ENCODE measurements at places on chromosomes 12 and 14.

DNA sequence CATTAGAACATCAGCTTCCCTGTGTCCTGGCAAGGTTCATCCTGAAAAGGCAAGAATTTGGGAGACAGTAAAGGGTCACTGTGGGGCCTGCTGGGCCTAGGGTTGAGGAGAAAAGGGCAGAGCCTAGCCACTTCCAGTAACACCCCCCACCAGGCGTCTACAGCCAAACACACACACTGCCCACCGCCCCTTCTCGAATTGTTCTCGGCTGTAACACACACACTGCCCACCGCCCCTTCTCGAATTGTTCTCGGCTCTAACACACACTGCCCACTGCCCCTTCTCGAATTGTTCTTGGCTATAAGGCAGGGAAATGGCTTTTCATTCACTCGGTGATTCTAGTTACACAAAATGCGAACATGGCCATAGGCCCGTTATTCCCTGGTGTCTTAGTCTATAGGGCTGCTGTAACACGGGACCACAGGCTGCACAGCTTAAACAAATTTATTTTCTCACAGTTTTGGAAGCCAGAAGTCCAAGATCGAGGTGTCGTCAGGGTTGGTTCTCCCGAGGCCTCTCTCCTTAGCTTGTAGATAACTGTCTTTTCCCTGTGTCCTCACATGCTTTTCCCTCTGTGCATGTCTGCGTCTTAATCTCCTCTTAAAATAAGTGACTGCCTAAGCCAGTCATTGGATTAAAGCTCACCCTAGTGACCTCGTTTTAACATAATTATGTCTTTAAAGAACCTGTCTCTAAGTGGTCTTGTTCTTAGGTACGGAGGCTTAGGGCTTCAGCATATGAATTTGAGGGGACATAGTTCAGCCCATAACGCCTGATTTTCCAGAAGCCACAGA, 171.0 kb downstream of the ADGRD1 start:
- DNase-seq: no peak

GRCh38 chr14:96275177-96276112, 19.4 kb downstream of the BDKRB1 start:
- DNase-seq: peak; percentile 63

- DNase-seq: no peak
These were observed 85.2 kb upstream of the MAX start for GRCh38 chr14:65187421-65188049.

- no peak for DNase-seq
These were observed 270.0 kb upstream of the NAV3 start for GRCh38 chr12:77560714-77561113.

DNA sequence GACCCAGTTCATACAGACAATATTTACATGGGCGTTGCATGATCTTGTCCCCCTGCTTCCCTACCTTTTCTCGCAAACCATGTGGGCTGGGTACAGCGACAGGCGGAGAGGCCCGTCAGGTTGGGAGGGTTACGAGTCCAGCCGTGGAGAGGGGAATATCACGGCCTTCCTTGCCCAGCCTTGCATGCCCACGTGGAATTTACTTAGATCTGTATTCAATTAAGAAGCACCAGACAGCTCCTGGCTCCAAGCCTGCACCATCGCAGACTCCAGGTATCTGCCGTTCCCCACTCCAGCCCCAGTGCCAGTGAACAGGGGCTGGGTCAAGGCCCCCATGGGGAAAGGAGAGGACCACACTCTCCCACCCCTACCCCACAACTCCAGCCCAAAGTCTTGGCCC, 29.8 kb downstream of the BCL11B start:
- no peak for DNase-seq

DNA sequence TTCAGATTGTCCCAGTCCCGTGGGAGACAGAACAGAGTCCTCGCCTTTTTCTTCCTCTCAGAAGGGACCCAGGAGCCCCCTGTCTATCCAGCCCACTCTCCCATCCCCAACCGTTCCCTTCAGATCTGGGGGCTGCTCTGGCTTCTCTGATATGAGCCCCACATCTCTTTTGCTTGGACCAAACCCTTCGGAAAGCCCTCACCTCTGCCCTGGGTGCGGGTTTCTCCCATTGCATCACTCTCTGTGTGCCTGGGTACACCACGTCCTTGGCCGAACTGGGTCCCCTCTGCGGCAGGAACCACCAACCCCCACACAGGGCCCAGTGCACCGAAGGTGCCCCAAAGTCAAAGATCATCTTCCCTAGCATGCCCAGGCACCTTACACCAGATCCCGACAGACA, 87.8 kb downstream of the DICER1 start:
- DNase-seq: no peak

GRCh38 chr14:52898496-52898895, 52.4 kb downstream of the FERMT2 start:
- DNase-seq: no peak

DNA sequence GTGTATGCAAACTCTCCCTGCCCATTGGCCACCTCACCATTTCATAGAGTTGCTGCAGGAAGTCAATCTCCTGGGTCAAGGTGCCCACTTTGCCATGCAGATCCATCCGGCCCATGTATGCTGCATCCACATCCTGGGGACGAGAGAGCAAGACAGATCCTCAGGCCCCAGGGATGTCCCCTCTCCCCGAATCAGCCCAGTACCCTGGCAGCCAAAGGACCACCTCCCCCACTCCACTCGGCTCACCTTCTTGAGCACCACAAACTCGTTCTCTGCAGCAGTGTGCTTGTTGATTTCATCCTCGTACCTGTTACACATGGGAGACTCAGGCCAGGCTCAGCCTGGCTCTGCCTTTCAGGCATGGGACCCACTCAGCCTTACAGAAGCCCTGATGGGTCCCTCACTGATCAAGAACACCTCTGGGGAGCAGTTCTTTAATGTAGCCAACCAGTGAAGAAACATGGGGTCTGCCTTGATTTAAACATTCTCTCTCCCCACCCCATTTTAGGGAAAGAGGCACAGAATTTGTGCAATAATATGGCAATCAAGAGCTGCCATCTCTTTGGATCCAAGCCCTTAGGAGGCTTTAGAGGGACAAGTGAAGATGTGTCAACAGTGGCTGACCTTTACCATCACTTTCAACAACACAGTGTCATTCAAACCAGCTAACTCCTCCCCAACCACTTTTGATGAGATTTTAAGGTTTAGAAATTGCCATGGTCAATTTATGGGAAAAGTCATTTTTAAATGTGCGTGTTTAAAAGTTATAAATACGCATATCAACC, 3.9 kb downstream of the KRT79 start:
- DNase-seq: no peak

GRCh38 chr14:75513911-75514672, 8.2 kb upstream of the BATF start:
- no peak for DNase-seq

- DNase-seq: no peak
These were observed 550.8 kb upstream of the TMEM132C start for GRCh38 chr12:127716166-127716565.

DNA sequence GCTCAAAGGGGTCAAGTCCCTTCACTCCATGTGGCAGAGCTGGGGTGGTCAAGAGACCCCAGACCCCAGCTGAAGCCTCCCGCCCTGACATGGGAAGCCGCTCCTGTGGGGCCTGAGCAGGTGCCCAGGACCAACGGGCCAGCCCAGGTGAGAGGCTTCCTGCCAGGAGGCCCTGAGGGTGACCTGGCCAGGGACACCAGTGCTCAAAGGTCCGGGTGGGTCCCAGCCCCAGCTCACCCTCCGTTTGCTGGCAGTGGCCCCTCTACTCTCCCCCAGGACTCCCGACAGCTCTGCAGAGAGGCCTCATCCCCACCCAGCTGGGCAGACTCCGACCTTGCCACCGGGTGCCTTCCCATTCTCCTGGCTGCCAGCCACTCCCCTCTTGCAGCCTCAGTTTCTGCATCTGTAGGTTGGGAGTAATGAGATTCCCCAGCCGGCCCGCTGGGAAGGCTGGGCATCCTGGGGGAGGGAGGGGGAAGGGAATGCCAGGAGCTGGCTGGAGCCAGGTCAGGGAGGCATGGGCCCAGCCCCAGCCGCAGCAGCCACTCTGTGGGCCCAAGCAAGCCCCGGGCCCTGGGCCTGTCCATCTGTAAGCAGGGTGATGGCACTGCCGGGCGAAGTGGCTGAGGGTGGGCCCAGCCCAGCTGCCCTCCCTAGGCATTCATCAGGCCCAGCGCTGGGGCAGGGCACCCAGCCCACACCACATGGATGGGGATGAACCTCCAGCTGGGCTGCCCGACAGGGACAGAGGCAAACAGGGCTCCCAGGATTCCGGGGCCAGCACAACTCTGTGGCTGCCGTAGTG, 10.3 kb upstream of the INF2 start:
- DNase-seq: no peak

DNA sequence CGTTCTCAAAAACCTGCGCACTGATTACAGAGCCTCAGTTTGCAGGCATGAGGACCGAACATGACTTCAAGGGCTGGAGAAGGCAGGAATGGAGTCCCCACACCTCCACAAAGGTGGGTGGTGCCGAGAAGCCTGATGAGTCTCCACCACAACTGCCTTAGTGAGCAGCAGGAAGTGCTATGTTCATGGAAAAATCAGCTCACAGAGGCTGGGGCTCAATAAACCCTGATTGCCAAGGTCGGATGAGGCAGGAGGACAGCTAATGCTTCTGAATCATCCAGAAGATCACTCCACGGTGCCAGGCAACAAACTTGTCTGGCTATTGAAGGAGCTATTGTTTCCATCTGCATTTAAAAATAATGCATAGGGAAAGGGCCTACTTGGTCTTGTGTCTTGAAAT, 31.1 kb downstream of the APPL2 start:
- peak; percentile 65 for DNase-seq

- peak; percentile 92 for DNase-seq
These were observed at the start of gene RPL41 for GRCh38 chr12:56116267-56117081. RPL41 (plus strand) TSS chr12:56116633.

- no peak for DNase-seq
These were observed 173.5 kb upstream of the FRMD6 start for GRCh38 chr14:51478175-51478621.

DNA sequence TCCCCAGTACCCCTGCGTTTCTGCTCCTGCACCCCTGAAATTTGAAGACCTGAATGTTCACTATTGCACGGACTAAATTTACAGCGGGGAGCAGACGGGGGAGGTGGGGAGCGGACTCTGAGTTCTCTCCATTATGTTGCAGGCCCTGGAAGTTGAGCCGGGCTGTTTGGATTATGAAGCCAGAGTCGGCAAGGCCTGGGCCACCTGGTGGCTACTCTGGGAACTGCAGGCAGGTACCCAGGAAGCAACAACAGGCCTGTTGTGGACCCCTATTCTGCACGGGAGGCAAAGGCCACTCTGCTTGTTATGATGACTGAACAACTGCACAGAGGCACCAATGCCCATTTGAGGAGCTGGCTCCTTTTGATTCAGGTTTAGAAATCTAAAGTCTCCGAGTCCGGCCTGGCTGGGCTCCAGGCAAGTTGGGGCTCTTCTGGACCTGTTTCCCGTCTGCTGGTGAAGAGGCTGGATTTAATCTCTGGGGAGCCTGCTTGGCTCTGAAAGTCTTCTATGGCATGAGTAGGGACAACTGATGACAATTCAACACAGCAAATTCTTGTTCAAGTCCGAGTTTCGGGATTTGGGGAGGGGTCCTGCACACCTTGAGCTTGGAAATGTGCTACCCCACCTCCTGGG, 34.1 kb upstream of the FAM181A start:
- peak; percentile 59 for DNase-seq

DNA sequence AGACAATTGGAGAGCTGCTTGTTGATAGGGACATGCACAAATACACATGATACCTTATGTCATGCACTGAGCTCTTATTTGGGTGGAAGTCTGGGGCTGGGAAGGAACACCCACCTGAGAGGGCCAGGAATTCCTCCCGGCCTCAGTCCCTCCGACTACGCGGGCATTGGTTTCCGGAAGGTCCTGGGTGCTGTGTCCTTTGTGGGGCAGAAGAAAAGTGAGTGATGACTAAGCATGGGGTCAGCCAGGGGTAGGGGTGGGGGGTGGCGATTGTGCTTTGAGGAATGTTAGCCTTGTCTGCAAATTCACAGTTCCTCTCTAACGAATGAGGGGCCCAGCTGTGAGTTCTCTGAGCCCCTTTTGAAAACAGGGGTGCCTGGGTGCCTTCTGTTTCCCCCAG, 798 bp downstream of the CELA1 start:
- DNase-seq: no peak

DNA sequence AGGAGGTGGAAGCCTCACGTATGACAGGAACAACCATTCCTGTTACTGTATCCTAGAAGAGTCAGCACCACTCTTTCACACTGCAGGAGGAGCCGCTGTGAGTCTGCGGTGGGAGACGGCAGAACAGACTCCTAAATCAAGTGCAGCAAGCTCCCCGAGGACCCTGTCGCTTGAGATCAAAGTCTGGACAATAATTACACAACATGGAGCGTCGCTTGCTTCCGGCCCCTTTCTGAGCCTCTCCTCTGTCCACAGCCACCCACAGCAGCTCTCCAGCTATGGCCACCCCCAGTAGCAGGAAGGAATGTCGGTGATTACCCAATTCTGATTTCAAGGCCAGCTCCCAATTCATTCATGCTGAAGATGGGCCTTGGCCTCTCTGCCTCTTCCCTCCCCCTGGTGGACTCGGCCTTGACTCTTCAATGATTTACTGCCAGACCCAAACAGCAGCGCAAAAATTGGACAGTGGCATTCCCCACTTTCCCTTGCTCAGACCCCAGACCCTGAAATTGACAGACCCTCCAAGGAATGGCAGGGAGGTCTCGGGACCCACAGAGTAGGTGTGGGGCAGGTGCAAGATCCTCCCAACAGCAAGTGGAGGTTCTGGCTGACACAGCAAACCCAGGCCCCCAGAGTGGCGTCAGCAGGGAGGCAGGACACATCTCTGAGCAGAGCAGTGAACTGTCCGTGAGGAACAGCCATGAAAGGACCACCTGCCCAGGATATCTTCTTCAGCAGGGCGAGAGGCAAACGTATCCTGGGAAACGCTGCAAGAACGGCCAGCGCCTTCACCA, 272.7 kb upstream of the DIO3 start:
- no peak for DNase-seq

DNA sequence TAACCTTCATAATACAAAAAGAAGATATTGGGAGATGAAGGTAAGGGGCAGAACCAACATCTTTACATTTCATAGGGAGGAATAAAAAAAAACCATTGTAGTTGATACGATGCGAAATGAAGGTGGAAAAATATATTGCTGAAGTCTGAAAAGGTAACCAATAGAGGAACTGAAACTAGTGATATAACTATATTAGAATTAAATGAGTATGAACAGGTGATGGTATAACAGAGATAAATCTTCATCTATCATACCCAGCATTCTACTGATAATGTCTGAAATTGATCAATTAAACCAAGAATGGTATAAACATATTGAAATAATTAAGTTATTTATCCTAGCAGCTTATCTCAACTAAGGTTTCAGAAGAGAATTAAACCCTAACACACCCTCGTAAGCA, 332.1 kb downstream of the NELL2 start:
- DNase-seq: no peak

GRCh38 chr14:57051633-57052032, 217.1 kb downstream of the EXOC5 start:
- no peak for DNase-seq

GRCh38 chr12:105164068-105164467, 56.5 kb downstream of the WASHC4 start:
- DNase-seq: no peak

GRCh38 chr12:11524446-11524845, 125.0 kb upstream of the ETV6 start:
- DNase-seq: no peak
